Glomerular endothelial cell (primary cell): ENCODE measurements at places on chromosomes 16 and 17.

DNA sequence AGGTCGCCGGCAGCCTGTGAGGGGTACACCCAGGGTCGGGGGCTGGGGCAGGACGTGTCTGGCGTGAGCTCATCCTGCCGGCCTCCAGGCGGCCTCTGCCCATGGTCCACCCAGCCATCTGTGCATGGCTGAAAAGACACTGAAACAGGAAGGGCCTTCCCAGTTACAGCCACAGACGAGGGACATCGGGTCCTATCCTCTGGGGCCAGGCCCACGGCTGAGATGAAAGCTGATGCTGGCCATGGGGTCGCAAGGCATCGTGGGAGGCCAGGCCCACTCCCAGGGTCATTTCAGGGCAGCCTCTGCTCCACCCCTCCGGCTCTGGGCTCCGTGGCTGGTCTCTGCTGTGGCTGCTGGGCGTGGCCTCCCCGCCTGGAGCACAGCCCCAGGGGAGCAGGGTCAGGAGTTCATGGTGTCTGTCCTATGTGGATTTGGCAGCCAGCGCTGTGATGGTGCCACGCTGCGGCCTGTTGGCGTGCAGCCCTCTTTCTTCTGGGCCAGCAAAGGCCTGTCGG, 16.6 kb upstream of the ATP6V0C start:
- DNase-seq: no peak

- no peak for DNase-seq
These were observed 30.2 kb downstream of the SPHK1 start for GRCh38 chr17:76414334-76415295.

GRCh38 chr17:40321524-40321929, 12.5 kb downstream of the RARA start:
- DNase-seq: no peak

GRCh38 chr17:73546770-73547536, 97.3 kb downstream of the SDK2 start:
- no peak for DNase-seq

DNA sequence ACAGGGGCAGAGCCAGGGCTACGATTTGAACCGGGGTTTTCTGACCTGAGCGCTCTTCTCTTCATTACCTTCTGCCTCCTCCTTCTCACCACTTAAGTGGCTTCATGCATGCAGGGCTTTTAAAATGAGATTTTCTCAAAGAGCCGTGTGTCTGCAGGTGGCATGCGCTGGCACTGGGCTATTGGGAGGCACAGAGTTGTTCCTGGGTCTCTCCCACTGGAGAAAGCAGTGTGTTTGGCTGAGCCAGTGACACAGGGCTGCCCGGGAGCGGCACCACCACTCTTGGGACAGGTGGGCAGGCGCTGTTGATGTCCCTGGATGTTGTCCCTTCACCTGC, 218.8 kb upstream of the CHMP6 start:
- DNase-seq: no peak

- no peak for DNase-seq
These were observed 72.8 kb downstream of the WWP2 start for GRCh38 chr16:69834807-69835466.

DNA sequence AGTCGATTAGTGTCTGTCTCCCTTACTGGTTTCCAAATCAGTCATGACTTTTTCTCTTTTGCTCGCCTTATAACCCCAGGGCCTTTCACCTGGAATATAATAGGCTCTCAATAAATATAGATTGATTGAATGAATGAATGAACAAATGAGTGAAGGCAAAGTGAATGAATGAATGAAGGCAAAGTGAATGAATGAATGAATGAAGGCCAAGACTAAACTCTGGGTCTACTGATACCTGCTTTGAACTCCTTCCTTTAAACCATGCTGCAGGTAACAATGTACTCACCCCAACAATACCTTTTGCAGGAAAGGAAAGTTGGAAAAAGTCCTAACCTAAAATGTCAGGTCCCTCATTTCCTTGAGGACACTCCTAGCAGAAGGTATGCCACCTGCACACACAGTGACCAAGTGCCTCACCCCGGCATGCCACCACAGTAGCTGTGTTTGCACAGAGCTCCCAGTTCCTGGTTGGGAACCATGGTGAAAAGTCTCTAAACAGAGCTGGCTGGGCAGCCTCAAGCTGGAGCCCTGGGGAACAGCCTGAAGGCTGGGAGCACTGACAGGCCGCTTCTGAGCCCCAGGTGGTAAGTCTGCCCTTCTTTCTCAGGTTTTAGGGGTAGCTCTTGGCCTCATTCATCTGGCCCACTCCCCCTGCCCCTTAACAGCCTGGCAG, 42.7 kb upstream of the ANKFN1 start:
- no peak for DNase-seq
